ENCODE measurements at places on chromosomes 1 and 21. TPM values are rescaled to one million over a fixed set of nuclear protein-coding genes. Genes with fewer than 3 reads are reported as not detected.

DNA sequence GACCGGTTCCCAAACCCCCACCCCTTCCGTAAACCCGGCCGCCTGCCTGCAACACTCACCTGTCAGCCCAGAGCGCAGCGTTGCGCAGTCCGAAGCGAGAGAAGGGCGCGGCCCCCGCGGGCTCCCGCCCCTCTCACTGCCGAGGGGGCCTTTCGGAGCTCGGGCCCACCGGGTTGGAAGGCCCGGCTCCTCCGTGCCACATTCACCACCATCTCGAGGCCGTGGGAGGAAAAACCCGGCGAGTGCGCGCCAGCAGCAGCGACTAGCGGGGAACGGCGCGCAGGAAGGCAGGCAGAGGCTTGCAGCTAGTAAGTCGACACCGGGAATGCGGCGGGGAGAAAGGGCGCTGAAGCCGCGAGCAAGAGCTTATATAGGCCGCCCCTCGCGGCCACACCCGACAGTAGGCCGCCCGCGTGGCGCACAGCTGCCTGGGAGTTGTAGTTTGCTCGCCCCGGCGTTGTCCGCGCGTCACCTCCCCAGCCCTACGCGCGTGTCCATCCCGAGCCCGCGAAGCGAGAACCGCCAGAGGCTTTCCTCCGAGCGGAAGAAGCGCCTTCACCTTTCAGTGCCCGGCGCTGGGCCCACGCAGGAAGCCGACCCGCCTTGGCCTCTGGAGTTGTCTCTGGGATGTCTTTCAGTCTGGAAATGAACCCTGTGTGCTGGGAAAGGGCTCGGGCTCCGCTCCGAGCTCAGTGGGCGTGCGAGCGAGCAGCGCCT is 10.4 kb upstream of the RAB42 start:
- peak; percentile 96 for DNase-seq

DNA sequence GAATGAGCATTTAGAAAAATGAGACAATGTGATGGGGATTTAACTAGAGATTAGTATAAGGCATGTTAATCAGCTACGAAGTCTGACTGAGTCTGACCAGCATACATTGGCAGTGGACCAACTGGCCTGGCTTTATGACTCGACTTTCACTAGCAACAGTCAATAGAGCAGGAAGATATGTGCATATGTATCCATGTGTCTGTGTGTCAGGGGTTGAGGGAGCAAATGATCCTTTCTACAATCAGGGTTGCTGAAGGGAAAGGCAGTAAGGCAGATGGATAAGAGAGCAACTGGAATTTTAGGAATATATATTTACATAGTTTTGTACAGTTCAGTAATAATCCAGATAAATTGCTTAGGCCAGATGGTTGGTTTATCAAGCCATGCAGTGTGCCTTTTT is 645.6 kb downstream of the PLA2G4A start:
- no peak for DNase-seq

DNA sequence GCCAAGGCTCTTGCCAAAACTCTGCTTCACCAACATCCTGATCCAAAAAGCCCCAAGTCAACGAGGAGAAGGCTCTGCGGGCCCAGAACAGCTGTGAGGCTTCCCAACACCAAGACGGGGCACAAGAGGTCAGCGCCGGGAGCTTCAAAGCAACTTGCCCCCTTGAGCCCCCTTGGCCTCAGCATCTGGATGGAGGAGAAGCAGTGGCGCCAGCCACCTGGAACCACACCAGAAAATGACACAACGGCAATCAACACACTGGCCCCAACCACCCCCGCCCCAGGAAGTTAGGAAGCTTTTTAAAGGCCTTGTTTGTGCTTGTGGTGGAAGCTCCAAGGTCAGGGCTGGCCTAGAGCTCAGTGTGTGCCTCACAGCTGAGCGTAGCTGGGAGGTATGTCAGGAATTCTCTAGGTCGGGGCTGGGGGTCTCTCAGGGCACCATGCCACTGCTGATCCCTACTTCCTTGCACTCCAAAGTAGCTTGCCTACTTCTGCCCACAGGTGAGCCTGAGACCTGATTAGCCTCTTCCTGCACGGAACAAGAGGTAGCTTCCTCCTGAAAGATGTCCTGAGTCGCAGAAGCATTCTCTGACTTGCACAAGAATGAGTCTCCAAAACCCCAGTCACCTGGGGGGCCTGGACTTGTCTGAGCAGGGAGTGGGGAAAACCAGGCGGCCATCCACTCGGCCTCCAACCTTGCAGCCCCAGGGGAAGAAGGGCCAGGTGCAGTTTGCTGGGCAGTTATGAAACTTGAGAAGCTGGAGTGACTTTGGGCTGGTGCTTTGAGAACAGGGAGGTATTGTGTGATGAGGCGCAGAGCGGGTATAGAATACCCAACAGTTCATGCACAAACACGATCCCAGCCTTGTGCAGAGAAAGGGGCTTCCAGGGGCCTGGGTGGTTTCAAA is 9.7 kb upstream of the SRP9 start:
- no peak for DNase-seq

The ZSWIM5 gene
- polyA plus RNA-seq: 9.3 TPM

The FCRL5 gene
- 0.09 TPM for polyA plus RNA-seq

DNA sequence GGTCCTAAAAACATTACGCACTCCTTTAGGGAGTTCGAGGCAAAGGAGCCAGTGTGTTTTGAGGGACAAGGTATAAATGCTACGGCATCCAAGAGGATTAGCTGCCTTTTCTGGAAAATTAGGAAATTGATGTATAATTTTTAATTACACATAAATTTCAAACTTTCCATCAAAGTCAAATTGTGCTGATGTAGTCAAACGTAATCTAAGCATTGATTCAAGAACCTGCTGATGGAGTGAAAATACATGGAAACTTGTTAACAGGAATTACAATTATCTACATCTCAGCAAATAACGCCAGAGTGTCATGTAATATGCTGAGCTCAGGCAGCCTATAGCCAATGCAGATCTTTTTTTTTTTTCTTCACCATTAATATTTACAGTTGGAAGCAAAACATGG is 194.5 kb downstream of the CRB1 start:
- no peak for DNase-seq

The FNDC10 gene
- polyA plus RNA-seq: 2.4 TPM

GRCh38 chr21:26185021-26185420 is 14.5 kb upstream of the APP start:
- no peak for DNase-seq

GRCh38 chr1:220371324-220371723 is 99.1 kb upstream of the RAB3GAP2 start:
- DNase-seq: peak; percentile 21

DNA sequence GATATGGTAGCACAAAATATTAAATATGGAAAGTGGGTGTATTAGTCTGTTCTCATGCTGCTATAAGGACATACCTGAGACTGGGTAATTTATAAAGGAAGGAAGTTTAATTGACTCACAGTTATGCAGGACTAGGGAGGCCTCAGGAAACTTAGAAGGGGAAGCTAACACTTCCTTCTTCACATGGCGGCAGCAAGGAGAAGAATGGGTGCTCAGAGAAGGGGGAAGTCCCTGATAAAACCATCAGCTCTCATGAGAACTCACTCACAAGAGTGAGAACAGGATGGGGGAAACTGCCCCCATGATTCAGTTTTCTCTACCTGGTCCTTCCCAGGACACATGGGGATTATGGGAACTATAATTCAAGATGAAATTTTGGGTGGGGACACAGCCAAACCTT is 15.8 kb upstream of the BACE2 start:
- no peak for DNase-seq

GRCh38 chr1:224377676-224378006 is 21.0 kb downstream of the CNIH4 start:
- DNase-seq: no peak
